ENCODE measurements at places on chromosomes 5 and 9.

DNA sequence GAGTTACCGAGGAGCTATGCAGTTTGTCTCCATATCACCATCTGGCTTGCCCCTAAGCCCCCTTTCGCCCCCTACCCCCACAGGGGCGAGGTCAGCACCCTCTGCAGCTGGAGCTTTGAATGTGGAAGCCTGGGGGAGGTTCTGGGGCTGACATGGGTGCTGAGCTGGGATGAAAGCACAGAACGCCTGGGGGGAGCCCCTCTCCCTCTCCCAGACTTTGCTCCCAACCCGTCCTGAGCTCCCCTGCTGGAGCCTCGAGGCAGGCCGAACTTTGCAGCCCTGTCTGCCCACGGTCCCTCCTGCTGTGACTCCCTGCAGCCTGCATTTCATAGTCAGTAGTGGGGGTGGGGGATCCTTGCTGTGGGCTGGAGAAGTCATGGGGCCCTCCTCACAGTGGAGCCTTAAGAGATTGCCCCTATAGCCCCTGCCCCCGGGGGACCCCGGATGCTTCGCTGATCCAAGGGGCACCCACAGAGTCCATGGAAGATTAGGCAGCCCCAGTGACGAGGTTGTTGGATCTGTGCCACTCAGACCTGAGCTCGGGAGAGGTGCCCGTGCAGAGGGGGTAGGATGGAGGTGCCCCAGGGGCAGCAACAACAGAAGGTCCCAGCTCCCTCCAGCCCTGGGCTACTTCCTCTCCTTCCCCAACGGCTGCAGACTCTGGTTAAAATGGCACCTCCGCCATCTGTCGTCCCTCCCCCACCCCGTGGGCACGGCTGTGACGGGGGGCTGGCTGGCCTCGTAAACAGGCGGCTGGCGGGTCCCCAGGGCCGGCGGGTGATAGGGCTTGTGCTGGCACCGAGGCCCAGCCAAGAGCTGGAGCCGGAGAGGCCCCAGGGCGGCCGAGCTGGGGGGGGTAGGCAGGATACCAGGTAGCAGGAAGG lies 162.0 kb downstream of the C9orf50 start:
- DNase-seq = no peak

DNA sequence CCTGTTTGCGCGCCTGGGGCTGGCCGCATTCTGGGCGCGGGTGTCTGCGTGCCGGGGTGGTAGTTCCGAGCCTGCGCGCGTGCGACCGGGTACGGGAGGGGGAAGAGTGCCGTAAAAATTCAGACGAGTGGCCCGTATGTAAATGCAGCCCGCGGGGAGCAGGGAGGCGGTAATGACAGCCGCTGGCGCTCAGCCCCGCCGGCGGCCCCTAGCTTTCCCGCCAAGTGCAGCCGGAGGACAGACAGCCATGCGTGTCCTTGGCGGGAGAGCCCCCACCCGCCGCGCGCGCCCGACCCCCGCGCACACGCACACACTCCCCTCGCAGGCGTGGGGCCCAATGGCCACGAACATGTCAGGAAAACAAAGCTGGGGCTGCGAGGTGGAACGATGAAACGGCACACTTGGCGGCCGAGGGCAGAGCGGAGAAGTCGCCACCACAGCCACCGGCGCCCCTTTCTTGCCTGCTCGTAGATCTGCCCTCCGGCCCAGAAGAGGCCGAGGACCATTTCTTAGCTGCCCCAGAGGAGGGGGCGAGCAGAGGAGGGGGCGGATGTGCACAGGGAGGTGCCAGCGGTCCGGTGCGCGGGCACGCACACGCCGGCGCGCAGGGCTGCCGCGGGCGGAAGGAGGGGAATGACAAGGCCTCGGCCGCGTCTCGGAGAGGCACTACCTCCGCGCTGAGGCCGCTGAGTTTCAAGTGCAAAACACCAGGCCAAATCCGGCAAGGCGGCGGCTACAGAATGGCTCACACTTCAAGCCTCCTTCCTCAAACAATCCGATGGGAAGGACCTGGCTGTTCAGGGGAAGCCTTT lies 208.4 kb downstream of the MEF2C start:
- DNase-seq = no peak

- DNase-seq = no peak
Measured at GRCh38 chr9:109969573-109970237, 189.7 kb downstream of the PALM2AKAP2 start.

- DNase-seq = no peak
Measured at GRCh38 chr9:83563360-83563759, 25.2 kb upstream of the FRMD3 start.

GRCh38 chr9:138023394-138024124 lies 146.0 kb downstream of the CACNA1B start:
- DNase-seq = no peak

DNA sequence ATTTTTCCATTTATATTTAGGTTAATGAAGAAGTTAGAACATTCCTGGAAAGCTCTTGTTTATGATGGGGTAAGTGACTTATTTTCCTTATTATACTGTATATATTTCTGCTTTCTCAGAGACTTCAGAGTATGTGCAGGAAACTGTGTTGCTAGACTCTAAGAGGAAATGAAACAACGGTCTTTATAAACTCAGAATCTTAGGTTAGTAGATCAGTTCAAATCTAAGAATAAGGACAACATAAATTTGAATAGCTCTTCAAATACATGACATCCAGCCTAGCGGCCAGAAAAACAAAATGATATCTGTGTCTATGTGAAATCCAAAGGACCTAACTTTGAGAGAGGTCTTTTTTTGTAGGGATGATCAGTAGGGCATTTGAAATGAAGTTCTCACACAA lies 94.3 kb downstream of the PRKACG start:
- no peak for DNase-seq

DNA sequence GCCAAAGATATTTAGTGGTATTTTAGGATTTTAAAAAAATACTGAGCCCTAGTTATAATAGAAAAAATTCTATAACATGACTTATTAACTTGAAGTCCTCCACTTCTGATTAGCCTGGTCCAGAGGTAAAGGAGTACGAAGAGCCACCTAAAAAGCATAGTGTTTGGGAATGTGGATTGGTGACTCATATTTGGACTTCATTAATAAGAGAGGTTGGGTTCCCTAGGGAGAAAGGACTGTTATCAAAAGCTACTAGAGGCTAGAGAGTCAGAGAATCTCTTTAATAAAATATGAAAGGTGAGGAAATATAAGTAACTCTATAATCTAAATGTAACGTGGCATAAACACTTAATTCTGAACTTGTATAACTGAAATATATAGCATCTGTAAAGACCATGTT lies 180.7 kb upstream of the TARS1 start:
- no peak for DNase-seq

DNA sequence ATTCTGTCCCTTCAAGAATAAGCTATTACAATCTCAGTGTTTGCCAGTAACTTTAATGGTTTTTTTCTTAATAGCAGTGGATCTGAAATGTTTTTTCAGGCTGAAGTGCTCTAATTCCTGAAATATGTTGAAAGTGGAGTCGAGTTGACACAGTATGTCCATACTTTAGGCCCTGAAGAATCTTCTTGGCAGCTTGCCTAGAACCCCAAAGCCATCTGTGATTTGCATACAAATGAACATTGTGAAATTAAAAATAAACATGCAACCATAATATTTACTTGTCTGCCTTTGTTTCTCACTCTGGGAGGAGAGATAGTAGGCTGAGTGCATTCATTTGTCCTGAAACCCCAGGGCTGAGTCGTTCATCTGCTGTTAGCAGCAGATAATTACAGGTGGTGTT lies 152.7 kb downstream of the ADCY2 start:
- no peak for DNase-seq

DNA sequence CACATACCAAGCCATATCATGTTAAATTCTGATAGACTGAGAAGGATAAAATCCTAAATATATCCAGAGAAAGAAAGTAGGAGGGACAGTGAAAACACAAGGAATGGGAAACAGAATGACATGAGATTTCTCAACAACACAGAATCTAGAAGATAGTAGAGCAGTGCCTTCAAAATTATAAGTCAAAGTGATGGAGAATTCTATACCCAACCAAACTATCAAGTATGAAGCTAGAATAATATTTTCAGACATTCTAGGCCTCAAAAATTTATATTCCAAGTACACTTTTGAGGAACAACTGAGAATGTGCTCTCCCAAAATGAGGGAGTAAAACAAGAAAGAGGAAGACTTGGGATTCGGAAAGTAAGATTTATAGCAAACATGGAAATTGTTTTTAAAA lies 10.9 kb upstream of the TTLL11 start:
- no peak for DNase-seq

- no peak for DNase-seq
Measured at GRCh38 chr5:126481243-126481642, 58.0 kb downstream of the GRAMD2B start.

GRCh38 chr5:151244206-151244605 lies 8.8 kb upstream of the GM2A start:
- DNase-seq = no peak
